ENCODE measurements at places on chromosomes 5 and 9.
A peak's percentile ranks its signal among the peaks of the same experiment; 100 is the strongest.

GRCh38 chr5:94700592-94700991 is 82.1 kb downstream of the SLF1 start:
- no peak for DNase-seq

DNA sequence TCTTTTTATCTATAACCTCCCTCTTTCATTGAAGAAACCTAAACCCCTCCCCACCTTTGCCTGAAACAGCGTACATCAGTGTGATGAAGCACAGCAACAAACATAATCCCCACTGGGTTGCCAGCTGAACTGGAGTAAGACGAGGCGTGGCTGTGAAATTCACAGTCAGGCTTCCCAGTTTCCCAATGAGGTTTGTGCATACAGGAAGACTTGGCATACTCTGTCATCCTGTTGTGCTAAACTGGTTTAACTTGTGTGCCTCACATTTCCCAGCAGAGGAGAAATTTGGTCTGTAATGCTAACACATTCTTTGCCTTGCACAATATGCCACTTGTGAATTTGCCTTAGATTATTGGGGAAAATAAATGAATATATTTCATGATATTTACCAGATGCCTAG is 121.5 kb downstream of the SV2C start:
- no peak for DNase-seq

GRCh38 chr9:92712767-92713166 is 42.8 kb upstream of the IPPK start:
- no peak for DNase-seq

DNA sequence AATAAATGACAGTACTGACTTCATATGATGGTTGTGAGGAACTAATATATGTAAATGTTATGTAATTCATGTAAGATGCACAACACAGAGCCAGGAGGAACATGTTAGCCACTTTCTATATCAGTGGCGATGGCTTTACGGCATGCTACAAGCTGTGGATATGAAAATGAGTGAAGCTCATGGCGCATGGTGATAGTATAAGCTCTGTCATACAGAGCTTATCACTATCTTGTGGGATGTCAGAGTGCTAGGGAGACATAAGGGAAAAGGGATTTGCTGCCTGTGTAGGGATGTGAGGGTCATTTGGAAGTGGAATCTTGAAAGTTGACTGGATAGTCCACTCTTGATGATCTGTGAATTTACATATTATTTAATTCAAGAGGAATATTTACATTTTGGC is 13.6 kb downstream of the CPEB4 start:
- no peak for DNase-seq

GRCh38 chr5:62314213-62314830 is 8.3 kb downstream of the KIF2A start:
- no peak for DNase-seq

- no peak for DNase-seq
Measured at GRCh38 chr5:50623666-50624065, 42.8 kb upstream of the PARP8 start.

- no peak for DNase-seq
Measured at GRCh38 chr5:53326424-53327153, 153.8 kb upstream of the FST start.

- no peak for DNase-seq
Measured at GRCh38 chr9:133127340-133127981, 6.4 kb upstream of the RALGDS start.

DNA sequence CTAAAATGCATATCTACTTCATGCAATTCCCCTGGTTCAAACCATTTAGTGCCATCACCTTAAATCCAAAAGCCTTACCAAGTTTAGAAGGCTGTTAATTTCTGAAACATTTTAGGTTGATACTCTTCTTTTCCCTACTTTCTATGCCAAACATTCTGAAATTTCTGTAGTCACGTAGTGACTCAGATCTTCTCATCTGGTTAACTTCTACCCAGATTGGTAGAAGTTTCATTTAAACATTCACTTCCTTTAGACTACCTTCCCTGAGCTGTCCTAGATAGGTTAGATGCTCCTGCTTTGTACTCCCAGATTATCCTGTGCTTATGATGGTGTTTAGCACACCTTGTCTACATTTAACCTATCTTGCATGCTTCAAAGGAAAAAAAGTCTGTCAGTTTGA is 9.9 kb downstream of the RAD50 start:
- DNase-seq = no peak

- DNase-seq = no peak
Measured at GRCh38 chr9:100465274-100465673, 7.7 kb upstream of the TMEFF1 start.

- peak; percentile 52 for DNase-seq
Measured at GRCh38 chr9:132857031-132857430, 21.1 kb downstream of the AK8 start.

- no peak for DNase-seq
Measured at GRCh38 chr5:83294246-83294645, 177.3 kb upstream of the VCAN start.

DNA sequence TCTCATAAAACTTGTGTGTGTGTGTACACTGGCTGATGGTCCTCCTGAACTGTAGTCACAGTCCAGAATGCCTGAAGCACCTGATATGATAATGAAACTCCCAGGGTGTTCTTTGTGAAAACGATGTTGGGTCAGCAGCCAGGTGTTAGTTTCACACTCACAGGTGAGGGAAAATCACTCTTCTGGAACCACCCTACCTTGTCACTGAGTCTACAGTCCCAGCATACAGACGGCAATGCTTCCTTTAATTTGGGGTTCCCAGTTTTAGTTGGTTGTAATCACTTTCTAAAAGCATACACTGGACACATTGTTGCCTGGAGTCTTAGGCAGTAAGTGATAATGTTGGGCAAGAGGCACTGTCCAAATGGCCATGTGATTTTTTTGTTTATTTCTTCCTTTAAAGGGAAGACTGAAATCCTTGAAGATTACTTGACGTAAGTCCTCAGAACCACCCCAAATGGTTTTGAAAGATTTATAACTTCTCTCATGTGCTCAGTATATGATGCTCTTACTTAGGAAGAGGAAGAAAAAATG is 18.2 kb upstream of the MGAT1 start:
- peak; percentile 20 for DNase-seq

DNA sequence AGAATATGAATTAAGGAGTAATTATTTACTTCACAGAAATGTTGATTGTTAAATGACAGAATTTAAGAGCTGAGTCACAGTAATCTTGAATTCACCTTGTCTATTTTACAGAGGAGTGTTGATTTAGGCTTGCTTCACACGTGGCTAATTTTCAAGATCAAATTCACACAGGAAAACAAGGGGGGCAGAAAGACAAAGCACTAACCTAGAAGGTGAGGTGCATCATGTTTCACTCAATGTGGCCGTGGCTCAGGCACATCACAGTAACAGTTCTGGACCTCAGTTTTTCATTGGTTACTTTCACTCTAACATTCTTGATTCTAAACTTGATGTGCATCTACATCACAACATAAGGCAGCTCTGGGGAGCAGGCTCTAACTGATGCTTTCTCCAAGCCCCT is 69.6 kb upstream of the GNAQ start:
- no peak for DNase-seq

- DNase-seq = no peak
Measured at GRCh38 chr5:98816582-98817222, 43.2 kb downstream of the RGMB start.

- DNase-seq = peak; percentile 83
Measured at GRCh38 chr9:127983847-127984289, 3.1 kb upstream of the EEIG1 start.

DNA sequence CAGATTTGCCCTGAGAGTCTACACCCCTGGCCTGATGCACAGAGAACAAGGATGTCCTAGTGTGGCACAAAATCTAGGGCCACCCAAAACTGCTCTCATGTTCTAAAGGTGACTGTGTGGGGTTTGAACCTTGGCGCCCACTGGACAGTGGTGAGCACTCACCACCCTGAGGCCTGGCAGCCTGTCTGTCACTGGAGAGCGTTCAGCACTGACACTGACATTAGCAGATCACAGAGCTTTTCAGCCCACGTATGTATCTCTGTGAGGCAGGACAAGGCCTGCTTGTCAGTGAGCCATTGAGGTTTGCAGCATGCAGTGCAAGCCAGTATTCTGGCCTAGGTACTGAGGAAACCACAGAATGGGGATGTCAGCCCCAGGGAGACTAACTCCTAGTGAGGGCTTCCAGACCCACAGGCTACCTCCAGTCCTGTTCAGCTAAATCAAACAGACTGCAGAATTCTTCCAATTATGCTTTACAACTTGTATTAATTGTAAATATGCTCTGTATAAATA is 38.9 kb upstream of the SLC2A8 start:
- DNase-seq = no peak

- DNase-seq = no peak
Measured at GRCh38 chr5:141479776-141480175, 4.0 kb downstream of the PCDHGC3 start.

GRCh38 chr5:115733607-115734006 is 82.9 kb downstream of the CDO1 start:
- DNase-seq = no peak

GRCh38 chr9:121498487-121499176 is 1.0 kb downstream of the GGTA1 start:
- no peak for DNase-seq

GRCh38 chr9:110027671-110028081 is 180.3 kb downstream of the C9orf152 start:
- DNase-seq = no peak

GRCh38 chr5:59025734-59026133 is 442.9 kb downstream of the RAB3C start:
- DNase-seq = no peak

All from Peyer's patch (tissue), 4 donors.